GM23248 (cell line): ENCODE measurements at places on chromosomes 7 and 10. TPM values are rescaled to one million over a fixed set of nuclear protein-coding genes. Genes with fewer than 3 reads are reported as not detected.

DNA sequence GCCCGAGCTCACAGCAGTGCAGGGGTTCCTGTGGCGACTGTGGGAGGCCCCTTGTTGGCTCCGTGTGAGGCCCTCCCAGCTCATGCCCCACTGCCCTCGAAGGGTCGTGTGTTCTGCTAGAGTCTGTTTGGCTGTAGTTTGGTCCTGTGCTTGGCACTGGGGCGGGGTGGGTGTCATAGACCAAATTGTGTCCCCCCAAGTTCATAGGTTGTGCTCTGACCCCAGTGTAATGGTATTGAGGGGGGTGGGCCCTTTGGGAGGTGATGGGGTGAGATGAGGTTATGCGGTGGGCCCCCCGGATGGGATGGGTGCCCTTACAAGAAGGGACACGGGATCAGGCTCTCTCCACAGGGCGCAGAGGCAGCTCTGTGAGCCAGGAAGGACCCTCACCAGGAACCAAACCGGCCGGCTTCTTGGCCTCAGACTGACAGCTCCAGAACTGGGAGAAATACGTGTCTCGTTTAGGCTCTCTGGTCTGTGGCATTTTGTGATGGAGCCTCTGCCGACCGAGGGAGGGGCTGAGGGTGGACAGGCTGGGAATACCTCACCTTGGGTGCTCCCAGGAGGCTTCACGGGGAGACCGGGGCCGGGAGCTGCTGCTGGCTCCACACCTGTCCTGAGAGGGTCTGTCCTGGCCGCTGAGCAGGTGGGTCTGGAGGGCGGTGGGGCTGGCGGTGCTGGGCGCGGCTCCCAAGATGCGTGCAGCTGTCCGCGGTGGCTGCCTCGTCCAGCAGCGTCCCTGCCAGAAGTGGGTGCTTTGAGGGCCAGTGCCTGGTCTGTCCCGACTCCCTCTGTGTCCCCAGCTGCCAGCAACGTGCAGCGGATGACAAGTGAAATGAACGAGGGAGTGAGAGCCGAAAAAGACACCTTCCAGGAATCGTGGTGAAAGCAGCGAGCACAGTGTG, 89.4 kb downstream of the INPP5A start:
- H3K4me3 ChIP-seq = no peak overlapping the region
- no peaks in the 10 kb centered on the region for H3K36me3 ChIP-seq
- no peaks in the 10 kb centered on the region for H3K27me3 ChIP-seq
- no peak overlapping the region for H3K27ac ChIP-seq
- H3K4me1 ChIP-seq = peaks cover 18% of the 10 kb centered on the region

GRCh38 chr7:106312099-106312871, 27.5 kb upstream of the NAMPT start:
- H3K4me3 ChIP-seq = no peak overlapping the region
- no peak overlapping the region for H3K27ac ChIP-seq
- no peak for DNase-seq
- no peaks in the 10 kb centered on the region for H3K27me3 ChIP-seq
- peaks cover 13% of the 10 kb centered on the region for H3K4me1 ChIP-seq

DNA sequence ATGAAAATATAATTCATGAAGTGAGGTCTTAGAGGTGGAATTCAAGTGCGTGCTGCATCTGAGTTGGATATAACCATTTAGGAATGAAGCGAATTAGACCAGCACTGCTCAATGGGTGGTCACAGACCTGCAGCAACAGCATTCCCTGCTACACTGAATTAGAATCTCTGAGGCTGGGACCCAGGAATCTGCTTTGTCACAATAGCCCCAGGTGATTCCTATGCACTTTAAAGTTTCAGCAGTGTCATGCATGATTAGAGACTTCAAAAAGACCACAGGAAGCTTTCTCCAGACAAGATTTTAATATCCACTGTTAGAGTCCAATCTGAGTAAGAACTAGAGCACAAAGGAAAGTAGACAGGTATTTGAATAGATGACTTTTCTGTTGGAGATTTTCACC, 352.8 kb upstream of the VSTM2A start:
- H3K27ac ChIP-seq = no peak overlapping the region
- H3K36me3 ChIP-seq = no peaks in the 10 kb centered on the region
- no peak for DNase-seq
- no peaks in the 10 kb centered on the region for H3K4me1 ChIP-seq

DNA sequence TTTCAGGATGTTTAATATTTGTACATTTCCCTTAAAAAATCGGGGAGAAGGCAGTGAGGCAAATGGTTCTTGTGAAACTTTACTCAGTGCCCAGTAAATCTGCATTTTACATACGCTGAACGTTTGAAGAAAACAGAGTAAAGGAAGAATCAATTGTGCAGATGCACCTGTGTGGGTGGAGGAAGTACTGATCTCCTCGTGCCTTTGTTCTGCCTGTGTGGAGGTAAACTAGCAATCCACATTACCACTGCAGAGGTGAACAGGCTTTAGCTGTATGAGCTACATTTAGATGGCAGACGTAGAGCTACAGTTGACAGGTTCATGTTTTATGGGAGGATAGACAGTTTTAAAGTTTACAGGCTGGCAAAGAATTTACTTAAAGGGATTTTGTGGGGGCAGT, 62.7 kb upstream of the VIPR2 start:
- no peak overlapping the region for H3K27ac ChIP-seq
- H3K36me3 ChIP-seq = no peaks in the 10 kb centered on the region
- DNase-seq = no peak
- H3K27me3 ChIP-seq = no peaks in the 10 kb centered on the region
- H3K4me1 ChIP-seq = no peaks in the 10 kb centered on the region

- peak overlapping the region; percentile 60 for H3K27ac ChIP-seq
- DNase-seq = peak; percentile 60
- no peaks in the 10 kb centered on the region for H3K27me3 ChIP-seq
- peaks cover 18% of the 10 kb centered on the region for H3K4me1 ChIP-seq
- peak overlapping the region; percentile 53 for H3K4me3 ChIP-seq
These were observed 70.1 kb upstream of the PLPP4 start for GRCh38 chr10:120386896-120387295.

TSPAN12 gene
- polyA plus RNA-seq = 0.70 and 1.1 TPM in 2 replicates
